ENCODE measurements at places on chromosomes 2 and 18.

- DNase-seq: no peak
These were observed 257.6 kb downstream of the GRB14 start for GRCh38 chr2:164363646-164364045.

DNA sequence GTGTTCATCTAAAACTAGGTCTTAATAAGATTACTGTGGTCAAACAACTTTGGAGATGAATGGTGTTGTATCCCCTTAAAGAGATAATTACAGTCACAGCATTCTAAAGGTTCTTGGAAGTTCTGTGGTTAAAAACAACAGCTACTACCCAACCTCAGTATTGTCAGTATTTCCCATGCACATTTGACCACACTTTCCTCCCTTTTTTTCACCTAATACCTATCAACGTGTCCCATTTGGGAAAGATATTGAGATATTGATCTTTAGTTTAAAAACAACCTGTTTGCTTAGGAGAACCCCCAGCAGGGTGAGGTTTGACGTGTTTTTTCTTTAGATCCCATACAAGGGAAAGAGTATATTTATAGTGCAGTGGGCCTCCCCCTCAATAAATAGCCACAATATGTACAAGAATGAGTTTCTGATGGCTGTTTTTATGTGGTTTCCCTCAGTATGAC is 65.6 kb downstream of the WDR7 start:
- no peak for DNase-seq

DNA sequence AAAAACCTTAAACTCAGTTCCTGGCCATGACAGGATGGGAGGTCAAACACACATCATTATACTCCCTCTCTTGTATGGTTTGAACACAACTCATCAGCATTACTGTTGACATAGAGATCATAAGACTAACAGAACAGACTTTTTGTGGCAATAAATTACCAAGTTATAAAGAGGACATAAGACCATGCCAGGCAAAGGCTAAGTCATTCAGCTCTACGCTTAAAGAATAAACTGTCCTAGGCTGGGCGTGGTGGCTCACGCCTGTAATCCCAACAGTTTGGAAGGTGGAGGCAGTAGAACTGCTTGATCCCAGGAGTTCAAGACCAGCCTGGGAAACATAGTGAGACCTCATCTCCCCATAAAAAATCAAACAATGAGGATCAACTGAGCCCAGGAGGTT is 16.4 kb downstream of the NLRC4 start:
- DNase-seq: no peak

GRCh38 chr2:238238311-238238765 is 1.5 kb downstream of the HES6 start:
- DNase-seq: no peak

GRCh38 chr2:58896638-58897037 is 655.5 kb upstream of the FANCL start:
- DNase-seq: no peak

DNA sequence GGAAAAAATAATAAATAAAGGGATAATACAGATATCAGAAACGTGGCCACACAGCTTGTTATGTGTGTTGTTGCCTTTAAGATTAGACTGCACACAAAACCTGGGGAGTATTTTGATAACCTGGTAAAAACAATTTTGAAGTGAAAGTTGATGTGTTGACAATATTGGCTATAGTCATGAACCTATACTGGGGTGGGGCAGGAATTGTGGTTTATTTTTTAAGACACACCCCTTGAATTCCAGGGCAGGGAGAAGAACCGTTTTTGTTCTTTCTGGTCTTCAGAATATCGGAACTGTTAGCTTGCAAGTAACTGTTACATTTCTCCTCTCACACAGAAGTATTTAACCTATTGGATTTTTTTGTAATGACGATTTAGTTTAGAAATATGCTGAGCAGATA is 80.4 kb downstream of the LIMS1 start:
- DNase-seq: no peak

DNA sequence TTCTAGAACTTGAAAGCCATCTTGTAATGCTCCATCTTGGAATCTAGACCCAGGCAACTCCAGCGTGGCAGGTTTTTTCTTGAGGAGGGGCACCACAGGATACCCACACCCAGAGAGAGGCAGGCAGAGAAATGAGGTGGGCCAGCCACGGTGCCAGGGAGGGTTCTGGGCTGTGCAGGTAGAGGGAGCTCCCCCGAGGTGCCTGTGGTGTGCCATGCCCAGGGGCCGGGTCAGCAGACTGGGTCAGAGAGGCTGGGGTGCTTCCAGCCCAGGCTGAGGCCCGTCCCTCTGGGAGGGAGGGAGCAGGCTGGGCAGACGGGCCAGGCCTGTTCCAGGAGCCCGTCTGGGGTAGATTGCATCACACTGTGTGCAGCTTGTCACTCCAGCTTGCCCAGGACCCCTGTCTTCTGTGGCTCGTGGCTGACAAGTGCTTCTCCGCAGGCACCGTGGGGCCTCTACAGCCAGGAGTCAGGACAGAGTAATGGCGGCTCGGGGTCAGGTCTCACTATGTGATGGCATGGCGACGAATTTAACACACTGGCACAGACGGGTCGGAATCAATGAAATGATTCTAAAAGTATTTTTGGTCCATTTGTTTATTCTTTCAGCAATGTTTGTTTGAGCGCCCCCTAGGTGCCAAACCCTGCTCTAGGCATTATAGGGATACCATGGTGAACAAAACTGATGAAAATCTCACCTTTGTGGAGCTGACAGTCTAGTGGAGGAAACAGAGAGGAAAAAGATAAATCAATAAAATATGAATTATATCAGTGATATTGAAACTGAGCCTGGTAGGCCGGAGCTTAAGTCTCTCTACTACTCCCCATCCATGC is 144.0 kb downstream of the ACOXL start:
- DNase-seq: no peak

- DNase-seq: no peak
These were observed 42.8 kb downstream of the METTL8 start for GRCh38 chr2:171390941-171391516.

DNA sequence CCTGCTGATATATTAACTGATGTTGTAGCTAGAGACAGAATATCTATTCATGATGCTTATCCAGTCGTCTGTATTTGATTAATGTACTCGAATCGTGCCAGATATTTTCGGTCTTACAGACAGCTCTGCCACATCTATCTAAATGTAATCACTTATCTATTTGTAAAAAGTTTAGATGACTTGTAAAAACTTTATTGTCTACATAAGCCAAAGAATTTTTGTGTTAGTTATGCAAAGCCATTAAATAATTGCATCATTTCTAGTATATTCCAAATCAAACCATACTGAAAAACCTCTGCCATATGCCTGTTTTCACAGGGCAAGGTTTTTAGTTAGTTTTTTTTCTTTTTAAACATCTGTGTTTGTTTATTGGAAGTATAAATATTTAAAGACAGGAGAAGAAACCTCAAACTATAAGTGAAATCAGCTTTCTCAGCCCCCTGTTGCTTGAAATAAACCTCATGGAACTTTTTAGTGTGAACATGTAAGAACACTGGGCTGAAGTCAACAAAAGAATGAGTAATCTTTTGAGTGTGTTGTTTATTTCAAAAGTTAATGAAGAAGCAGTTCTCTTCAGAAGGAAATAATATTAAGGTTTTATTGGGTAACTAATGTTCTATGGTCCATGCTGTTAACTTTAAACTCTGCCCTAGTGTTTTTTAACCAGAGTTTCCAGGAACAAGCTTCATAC is 657.6 kb upstream of the SYT4 start:
- DNase-seq: no peak

- no peak for DNase-seq
These were observed 97.0 kb downstream of the XRCC5 start for GRCh38 chr2:216206041-216206703.

DNA sequence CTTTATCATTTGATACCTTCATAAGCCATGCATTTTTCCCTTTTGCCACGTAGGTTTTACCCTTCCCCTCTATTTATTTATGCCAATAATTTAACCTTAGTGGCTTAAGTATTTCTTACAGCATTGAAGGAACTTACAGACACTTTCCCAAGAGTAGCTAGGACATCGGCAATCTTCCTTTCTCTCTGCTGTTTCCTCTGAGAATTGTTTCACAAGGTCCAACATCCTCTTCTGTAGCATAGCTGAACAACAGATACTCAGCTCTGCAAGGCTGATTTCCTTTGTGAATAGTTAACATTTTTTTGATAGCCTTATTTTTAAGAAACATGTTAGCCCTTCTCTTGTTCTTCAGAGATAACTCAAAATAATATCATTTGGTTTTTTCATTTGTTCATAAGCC is 1.1 kb upstream of the GCA start:
- DNase-seq: peak; percentile 54

All from Kasumi-1 (cell line).